Activated CD4-positive, alpha-beta T cell treated with anti-CD3 and anti-CD28 coated beads, Interleukin-2, amount 50 U/mL, for 1 hour (primary cell): ENCODE measurements at places on chromosomes 7 and 10.

- no peak for DNase-seq
Measured at GRCh38 chr10:54559498-54559897, 241.5 kb downstream of the PCDH15 start.

GRCh38 chr7:81007051-81007450, 88.2 kb upstream of the SEMA3C start:
- DNase-seq = no peak

- DNase-seq = no peak
Measured at GRCh38 chr10:72611783-72612182, 14.1 kb downstream of the MICU1 start.

GRCh38 chr10:61804414-61804813, 97.1 kb upstream of the ARID5B start:
- no peak for DNase-seq

DNA sequence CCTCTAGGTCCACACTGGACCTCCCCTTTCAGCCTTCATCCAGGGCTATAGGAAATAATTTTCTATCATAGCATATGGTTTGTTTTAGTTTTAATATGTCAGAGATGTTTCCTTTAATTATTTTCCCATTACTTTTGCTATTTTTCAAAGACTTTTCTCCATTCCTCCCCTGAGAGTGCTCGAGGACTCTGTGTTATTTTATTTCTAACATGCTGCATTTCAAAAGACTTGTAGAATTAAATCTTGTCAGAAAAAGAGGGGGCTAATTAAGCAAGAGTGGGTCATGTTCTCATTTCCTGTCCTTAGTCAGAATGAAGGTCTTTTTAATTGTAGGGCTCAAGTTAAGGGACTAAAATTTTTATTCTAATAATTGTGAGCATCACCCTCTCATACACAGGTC, 71.6 kb upstream of the CTTNBP2 start:
- DNase-seq = no peak

- DNase-seq = no peak
Measured at GRCh38 chr7:135687466-135687865, 25.2 kb downstream of the STMP1 start.

DNA sequence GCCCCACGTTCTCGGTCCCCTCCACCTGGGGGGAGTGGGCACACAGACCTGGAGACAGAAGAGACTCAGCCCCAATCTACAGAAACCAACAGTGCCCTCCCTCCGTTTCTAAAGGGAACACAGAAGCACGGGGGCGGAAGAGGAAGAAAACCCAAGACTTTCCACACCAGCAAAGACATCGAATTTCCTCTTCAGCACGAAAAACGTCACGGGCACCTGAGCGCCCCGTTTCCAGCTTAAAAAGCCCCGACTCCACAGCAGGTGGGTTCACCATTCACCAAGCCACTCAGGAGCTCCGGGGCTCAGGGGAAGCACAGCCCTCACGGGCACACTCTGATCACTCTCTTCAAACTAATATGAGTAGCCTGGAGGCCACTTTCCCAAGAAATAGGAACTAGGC, 19.6 kb downstream of the NUDT1 start:
- DNase-seq = peak; percentile 20

GRCh38 chr7:94222516-94222915, 172.2 kb upstream of the COL1A2 start:
- no peak for DNase-seq

- no peak for DNase-seq
Measured at GRCh38 chr7:107196834-107197610, 28.2 kb downstream of the HBP1 start.

- DNase-seq = no peak
Measured at GRCh38 chr10:122132331-122132755, 138.8 kb upstream of the BTBD16 start.
